ENCODE measurements at places on chromosomes 5 and 9.
A peak's percentile ranks its signal among the peaks of the same experiment; 100 is the strongest.

GRCh38 chr5:82855893-82856550 is 221.2 kb downstream of the TMEM167A start:
- no peak for DNase-seq

GRCh38 chr5:90518661-90519060 is 10.7 kb downstream of the LYSMD3 start:
- DNase-seq, result no peak

GRCh38 chr5:169944115-169944514 is 36.2 kb downstream of the INSYN2B start:
- no peak for DNase-seq

DNA sequence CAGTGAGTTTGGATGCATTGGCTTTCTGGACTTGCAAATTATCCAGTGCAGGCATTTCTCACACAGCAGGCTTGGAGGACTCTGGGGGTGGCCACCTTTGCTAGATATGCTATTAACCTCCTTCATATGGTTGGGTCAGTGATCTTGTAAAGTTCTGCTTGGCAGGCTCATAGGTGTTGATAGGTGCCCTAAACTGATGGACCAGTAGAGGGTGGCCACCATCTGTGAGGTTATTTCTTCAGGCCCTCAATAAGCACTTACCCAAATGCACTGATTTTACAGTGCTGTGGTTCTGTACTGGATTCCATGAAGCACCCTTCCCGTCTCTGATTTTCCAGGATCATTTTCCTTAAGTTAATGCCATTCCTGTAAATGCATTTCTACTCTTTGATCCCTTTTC is 216.3 kb downstream of the COMMD10 start:
- no peak for DNase-seq

DNA sequence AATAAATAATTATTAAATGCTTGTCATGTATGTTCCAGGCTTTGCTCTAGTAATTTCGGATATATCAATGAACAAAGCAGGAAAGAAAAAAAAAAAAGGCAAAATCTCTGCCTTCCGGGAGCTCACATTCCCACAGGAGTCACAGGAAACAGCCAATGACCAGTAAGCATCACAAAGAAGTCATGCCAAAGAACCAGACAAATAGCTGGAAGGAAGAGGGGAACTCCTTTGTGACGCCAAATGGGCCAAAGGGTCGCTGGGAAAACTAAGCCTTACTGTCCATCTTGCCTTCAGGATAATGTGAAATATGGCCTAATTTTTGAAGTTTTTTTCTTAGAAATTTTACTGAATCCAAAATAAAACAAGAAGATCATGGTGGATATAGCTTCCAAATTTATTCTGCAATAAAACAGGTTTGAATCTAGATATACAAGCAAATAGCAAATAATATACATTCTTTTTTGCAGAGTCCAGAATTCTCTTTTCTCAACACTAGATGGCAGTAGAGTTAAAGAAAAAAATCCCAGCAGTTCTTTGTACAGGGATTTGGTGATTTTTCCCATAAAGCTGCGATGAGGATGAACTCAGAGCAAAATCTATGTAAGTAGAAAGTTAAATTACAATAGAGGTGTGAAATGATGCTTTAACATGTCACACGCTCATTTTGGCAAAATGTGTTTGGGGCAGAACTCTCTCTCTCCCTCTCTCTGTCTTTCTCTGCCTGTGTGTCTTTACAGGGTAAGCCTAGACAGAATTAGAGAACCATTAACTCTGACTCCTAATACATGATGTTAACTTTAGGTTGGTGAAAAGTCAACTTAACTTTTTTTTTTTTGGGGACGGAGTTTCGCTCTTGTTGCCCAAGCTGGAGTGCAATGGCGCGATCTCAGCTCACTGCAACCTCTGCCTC is 60.0 kb upstream of the TUT7 start:
- peak; percentile 76 for DNase-seq

DNA sequence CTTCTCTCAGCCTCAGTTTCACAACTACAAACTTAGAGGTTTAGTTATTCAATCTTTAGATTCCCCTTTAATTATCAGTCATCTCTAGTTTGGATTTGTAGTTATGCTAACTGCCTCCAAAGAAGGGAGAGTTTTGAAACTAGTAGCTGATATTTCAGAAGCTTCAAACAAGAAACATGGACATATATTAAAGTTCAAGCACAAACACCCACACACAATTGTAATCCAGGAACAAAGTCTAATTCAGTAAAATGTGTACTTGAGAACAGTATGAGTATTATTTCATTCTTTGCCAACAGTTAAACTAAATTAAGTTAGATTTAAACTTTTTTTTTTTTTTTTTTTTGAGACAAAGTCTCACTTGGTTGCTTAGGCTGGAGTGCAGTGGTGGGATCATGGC is 71.2 kb upstream of the ABCA1 start:
- no peak for DNase-seq

- peak; percentile 3 for DNase-seq
These were observed 1110.1 kb upstream of the CDH10 start for GRCh38 chr5:25754895-25755294.

DNA sequence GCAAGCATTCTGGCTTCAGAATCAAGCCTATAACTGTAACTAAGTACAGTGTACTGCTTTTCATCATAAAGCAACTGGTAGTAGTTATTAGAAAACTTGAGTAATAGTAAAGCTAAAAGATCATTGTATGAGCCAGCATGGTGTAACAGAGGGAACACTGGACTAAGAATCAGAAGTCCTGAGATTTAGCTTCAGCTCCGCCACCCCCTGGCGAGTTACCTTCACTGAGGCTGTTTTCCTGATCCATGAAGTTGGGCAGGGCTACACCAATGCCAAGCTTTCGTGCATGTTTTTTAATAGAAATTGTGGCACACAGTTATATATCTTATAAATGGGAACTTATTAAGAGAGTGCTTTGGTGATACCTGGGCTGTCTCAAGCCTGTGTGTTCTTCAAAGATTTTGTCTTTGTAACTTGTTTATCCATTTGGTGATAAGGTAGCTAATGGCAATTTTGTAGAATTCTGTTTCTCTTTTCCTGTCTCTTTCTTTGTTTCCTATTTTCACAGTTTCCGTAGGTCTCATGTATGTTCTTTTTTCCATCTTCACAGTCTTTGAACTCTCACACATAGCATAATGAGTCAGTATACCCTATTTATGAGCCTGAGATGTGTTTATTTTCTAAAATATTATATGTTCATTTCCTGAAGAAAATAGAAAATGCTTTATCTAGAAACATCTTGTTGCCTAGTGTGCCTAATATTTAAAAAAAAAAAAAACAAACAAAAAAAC is 102.3 kb downstream of the GDNF start:
- DNase-seq, result no peak

DNA sequence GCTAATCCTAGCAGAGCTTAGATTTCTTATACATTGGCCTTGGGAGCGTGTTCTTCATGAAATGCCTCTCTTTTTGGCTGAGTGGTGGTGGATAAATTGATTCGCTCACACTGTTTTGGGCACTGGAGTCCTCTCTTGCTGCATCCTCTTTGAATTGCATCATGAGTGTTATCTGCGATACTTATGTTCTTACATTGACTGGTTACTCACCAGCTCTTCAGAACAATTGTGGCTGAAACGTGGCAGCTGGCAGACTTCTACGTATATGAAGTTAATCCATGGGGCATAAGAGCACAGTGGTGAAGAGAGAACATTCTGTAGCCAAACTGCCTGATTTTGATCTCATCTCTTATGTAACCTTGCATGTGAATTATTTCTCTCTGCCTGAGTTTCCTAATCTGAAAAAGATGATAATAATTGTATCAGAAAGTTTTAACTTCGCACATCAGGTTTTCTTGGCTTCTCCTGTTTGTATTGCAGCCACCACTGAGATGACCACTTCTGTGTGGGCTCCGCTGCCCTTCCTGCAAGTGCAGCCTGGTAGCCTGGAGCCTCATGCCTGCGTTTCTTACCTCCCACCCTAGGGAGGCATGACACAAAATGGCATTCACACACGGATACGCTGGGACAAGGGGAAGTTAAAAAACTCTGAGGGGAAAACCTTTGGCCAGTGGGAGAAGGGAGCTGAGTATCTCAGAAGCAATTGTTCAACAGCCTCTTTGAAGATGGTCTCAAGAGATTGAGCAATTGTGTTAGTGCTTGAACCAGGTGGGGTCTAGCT is 295.2 kb downstream of the ARHGAP26 start:
- no peak for DNase-seq

DNA sequence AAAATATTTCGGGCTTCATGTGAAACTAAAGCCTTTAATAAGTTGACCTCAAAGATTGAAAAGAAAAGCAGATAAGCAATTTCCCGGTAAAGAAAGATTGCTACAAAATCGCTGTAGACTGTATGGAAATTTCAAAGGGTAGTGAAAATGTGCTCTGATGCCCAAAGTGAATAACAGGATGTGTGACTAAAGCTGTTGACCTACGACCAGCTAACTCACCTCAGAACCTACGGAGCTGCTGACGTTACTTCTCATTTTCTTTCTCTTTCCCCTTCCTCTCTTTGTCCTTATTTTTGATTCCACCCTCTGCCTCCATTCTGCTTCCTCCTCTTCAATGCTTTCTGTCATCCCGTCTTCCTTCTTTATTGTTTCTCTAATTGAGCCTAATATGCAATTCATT is 103.2 kb downstream of the PDE4D start:
- DNase-seq, result no peak

DNA sequence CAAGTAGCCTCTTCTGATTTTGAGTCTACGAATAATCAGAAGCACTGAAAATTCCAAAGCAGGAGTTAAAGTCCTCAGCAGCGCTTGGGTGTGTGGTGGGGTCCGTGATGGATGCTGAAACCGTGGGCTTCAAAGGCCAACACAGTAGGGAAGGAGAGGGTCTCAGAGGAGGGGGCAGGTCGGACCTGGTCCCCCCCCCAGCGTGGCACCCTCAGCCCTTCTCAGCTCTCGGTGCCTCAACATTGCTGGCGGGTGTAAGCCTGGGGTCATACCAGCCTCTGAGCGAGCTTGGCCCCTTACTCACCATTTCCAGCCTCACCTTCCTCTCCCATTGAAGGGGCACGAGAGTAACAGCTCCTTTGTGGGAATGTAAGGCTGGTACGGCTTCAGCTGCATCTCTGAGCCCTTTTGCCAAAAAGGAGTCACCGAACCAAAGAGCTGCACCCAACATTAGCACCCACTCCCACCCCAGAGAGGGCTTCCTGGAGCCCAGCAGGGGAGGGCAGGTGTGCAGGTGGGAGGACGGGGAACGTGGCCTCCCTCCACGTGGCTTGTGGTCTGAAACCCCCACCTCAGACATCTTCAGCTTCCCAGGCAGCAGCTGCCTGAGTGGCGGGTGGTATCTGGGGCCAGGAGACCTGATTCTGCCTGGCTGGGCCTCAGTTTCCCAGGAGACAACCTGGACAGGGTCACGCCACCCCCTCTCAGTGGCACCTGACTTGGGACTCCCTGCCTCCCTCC is 6.7 kb upstream of the LCN1 start:
- DNase-seq, result no peak
